ENCODE measurements at places on chromosomes 5 and 9.

DNA sequence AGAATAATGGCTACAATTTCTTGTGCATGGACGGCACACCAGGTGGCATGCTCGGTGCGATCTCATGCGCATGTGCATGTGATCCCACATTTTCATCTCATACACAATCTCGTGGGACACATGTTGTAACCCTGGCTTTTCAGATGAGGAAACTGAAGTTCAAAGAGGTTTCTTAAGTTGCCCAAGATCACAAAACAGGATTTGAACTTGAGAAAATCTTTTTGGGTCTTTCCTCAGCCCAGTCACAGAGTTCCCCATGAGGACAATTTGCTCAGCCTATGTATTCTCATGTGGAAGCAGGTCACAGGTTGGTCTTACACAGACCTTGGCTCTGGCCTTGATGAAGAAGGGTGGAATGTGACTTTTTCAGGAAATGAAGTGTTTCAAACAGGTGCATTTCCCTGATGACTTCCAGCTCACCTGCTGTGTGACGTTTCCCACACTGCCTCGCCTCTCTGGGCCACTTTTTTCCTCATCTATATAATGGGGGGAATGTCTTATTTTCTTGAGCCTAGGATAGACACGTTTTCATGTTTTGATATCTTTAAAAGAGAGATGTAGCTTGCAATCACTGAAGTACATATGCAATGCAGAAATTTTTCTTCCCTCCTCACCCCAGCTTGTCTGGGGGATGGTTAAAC, 7.1 kb upstream of the ORM1 start:
- no peak for DNase-seq

- no peak for DNase-seq
Observed at GRCh38 chr5:72822944-72823343, 6.5 kb downstream of the TNPO1 start.

DNA sequence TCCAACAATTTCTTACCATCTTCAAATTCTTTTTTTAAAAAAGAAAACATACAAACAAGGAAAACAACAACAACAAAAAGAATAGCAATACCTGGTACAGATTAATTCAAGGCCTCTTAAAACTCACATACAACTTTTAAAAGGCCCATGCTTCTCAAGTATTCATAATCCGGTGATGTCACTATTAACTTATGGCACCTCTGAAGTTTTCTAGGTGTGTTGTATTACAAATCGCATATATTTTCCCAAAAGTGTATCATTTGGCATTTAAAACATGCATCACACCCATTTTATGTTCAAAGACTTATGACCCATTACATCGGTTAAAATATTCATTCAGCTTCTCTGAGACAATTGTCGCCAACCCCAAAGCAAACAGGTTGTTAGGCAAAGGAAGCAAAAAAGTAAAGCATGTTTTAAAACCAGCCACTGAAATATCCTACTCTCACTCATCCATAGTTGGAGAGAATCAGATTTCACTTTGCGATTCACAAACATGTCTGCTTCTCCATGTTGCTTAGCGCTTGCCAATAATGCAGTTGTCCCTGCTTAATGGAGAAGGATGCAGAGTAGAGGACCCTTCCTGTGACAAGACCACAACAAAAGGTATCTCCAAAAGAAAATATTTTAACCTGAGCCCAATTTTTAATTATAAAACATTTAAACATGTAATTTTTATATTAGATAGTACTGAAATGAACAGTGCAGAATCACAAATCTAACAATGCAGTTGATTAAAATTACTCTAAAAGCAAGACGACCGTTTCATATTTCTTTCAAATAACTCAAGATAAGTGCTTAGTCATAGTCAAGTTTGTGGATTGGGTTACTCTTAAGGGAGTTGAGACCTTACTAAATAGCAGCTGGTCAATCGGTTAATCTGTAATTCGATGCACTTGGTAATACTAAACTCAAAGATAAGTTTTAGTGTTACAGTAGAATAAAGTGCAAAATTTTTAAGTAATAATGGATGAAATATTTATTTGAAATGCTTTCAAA, 1.6 kb downstream of the SKP1 start:
- DNase-seq = no peak

GRCh38 chr5:108557686-108558085, 175.8 kb upstream of the FBXL17 start:
- DNase-seq = no peak

DNA sequence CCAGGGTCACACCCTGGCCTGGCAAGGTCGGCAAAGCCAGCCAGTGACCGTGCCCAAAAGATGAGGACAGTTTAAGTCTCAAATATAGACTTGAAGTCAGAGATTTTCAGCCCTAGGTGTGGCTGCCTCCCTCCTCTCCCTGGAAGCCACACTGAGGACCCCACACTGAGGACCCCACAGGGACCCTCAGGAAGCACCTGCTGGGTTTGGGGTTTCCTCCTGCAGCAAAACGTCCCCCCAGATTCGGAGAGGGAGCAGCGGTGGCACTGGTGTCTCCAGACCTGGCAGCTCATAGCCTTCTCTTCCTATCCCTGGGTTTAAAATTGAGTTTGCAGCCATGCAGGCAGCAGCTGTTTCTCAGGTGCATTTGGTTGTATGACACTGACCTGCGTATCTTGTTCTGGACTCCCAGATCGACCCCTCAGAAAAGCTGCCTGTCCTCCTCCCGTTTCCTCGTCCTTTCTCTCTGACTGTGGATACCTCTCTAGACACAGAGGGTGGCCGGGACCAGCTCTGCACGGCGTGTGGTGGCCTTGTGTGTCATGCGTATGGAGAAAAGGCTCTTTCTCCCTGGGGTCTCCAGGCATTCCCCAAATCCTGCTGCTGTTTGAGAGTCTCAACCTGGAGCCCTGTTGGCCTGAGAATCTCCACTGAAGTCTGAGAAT, 36.6 kb downstream of the MRPL36 start:
- no peak for DNase-seq

DNA sequence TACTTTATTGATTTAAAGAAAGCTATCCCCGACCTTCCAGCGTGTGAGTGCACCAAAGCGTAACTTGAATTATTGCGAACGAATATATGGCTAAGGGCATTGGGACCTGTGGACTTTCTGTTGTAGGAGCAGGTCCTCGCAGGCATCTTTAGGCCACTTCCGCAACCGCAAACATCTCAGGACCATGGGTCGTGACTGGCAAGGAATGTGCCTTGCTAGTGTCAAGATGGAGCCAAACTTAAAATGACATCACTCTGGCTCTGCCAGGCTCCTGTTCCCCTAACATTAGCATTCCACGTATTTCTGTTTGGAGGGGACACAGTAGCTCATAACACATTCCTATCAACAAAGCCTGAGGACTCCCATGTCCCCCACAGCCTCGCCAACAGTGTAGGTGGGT, 44.1 kb upstream of the OLFM1 start:
- DNase-seq = no peak

DNA sequence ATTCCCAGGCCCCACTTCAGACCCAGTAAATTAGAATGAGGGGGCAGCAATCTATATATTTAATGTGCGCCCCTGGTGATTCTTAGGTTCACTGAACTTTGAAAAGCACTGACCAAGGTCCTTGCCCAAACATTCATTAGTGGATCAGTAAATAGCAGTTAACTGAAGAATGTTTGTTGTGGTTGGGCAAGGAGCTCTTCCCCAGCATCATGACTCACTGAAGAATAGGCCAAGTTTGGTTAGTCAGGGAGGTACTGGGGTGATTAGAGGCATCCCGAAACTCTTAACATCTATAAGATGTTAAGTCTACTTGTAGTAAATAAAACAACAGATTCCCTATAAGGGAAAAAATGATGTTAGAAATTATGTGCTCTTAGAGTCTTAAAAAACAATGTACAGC, 833 bp upstream of the MROH2B start:
- DNase-seq = no peak

GRCh38 chr9:95980262-95981125, 105.0 kb downstream of the ERCC6L2 start:
- DNase-seq = no peak

GRCh38 chr9:336039-336438, 121.4 kb downstream of the DOCK8 start:
- no peak for DNase-seq

DNA sequence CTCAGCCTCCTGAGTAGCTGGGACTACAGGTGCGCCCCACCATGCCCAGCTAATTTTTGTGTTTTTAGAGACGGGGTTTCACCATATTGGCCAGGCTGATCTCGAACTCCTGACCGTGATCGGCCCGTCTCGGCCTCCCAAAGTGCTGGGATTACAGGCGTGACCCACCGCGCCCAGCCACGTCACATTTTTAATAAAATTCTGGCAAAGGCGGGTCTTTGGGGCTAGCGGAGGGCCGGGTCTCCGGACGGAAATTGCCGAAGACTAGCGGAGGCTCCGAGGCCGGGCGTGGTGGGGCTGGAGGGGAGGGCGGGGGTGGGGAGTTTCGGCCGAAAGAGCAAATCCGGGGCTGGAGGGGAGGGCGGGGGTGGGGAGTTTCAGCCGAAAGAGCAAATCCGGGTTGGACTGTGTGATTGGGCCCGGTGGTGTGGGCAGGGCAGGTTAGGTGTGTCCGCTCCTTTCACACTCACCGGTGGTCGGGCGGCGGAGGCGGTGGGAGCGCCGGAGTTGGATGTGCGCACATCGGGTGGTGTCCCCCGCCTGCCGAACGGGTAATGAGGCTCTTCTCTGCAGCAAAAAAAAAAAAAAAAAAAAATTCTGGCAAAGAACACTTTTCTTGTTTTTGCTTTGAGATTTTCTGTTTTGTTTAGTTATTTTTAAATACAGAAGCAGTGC, 27.1 kb downstream of the RUFY1 start:
- no peak for DNase-seq

GRCh38 chr5:80082731-80083100, 47.6 kb downstream of the THBS4 start:
- peak; percentile 83 for DNase-seq

DNA sequence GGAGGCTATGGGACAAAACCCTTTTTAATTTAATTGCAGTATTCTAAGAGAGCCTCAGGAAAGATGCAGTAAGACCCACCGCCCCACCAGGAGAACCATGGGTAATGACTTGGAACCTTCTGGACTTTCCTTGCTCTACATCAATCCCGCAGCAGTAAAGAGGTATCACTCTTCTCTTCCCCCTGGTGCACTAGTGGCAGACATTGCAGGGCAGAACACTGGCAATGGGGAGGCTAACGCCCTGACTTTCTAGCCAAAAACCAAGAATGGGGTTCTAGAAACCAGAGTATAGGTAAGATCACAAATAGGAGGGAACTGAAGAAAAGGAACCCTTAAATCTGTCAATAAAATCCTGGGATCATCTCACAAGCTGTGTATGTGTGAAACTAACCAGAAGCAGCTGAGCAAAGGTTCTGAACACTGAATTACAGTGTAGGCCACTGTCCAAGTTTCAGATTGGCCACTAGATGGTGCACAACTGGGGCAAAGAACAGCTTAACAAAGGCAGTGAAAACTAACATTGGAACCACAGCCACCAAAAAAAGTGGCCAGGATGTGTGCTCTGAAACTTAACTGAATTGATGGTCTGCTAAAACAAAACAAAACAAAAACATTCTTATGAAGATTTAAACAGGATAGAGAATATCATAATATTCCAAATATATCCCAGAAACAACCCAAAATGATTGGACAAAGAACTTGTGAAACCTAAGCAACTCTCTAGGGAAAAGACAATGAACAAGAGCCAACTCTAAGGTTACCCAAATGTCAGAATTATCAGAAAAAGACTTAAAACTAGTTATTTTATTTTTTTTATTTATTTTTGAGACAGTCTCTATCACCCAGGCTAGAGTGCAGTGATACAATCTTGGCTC, 6.6 kb upstream of the FAM151B start:
- peak; percentile 14 for DNase-seq

- DNase-seq = no peak
Observed at GRCh38 chr9:104774132-104774531, 10.2 kb downstream of the NIPSNAP3B start.

DNA sequence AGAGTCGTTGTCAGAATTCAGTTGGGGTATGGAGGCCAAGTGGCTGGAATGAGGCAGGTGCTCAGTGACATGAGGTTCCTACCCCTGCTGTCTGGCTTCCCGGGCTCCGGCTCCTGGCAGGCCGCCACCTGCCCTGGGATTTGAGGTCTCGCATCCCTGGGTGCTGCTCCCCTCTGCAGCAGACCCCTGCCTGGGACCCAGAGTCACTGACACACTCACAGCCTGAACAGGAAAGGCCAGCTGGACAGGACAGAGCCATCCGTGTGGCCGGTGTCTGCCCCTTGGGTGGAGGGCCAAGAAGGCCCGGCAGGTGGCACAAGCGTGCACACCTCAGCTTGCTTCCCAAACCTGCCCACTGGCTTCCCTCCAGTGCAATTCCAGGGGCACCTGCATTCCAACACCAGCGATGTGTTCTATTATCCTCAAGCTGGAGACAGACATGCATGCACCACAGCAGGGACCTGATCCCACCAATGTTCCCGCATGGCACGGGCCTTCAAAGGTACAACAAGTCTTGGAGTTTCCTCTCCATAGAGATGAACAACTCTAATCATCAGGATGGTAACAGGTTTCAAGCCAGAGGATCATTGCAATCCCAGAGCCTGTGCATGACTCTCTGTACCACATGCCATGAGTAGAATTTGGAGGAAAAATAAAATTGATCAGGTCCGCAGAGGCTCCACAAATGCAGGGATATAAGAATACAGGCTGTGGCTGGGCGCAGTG, 45.6 kb upstream of the RNF130 start:
- DNase-seq = no peak

GRCh38 chr9:115289757-115290208, 171.8 kb upstream of the TNC start:
- DNase-seq = no peak

DNA sequence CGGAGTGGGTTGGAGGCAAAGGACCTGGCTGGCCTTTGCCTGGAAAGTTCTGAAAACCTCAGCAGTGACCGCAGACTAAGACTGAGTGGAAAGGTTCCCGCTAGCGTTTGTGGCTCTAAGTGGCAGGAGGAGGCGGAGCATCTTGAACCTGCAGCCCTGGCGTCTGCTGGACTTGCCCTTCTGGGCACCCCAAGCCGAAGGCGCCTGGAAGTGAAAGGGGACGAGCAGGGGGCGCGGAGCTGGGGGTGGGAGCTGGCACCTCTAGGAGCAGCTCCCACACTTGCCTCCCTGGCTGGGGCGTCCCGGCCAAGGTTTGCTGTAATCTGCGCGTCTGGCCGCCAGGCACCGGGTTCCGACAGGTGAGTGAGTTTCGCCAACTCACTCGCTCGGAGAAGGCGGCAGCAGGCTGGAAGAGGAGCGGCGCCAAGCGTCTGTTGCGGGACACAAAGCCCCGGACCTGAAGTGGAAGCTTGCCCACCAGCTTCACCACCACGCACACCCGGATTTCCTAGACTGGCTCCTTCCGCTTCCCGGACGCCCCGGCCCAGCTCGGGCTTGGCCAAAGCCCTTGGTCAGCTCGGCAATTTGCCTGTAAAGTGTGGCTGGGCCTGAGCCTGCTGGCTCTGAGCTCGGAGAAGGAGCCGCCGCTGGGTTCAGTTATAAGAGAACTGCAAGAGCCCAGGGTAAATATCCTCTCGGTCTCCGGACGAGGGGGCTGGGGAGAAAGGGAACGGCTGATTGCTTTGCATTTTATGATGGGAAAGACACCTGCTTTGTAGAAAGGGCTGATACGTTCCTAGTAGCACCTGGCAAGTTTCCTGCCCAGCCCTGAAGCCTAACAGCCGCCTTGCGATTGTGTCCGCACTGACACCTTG, at the start of gene GNA14:
TSS of gene GNA14 (minus strand) at position 89 of the 875 bp plus-strand sequence. CDS start 529 bp downstream, outside the sequence.
- no peak for DNase-seq

- DNase-seq = no peak
Observed at GRCh38 chr5:109319351-109319750, 90.4 kb downstream of the PJA2 start.

GRCh38 chr9:136255166-136255538, 9.5 kb upstream of the QSOX2 start:
- DNase-seq = no peak
